ENCODE measurements at places on chromosomes 1 and 21. TPM values are rescaled to one million over a fixed set of nuclear protein-coding genes. Genes with fewer than 3 reads are reported as not detected.

Gene TMPRSS2
- total RNA-seq: not detected

Gene CDK18
- 0.94 TPM for total RNA-seq

Gene GJA4
- 0.10 TPM for total RNA-seq

Gene FCRL1
- 25.5 TPM for total RNA-seq

Gene TEX38
- not detected for total RNA-seq
